ENCODE measurements at places on chromosomes 13 and 19. TPM values are rescaled to one million over a fixed set of nuclear protein-coding genes. Genes with fewer than 3 reads are reported as not detected.

The CFD gene
- total RNA-seq: 148 TPM

The NPAS1 gene
- 0.10 TPM for total RNA-seq

The FLT3LG gene
- total RNA-seq: 49.6 TPM

The PSG3 gene
- total RNA-seq: 0.10 TPM

The PEAK3 gene
- 0.52 TPM for total RNA-seq

The IGSF23 gene
- total RNA-seq: not detected

The NMRK2 gene
- total RNA-seq: not detected

The C19orf81 gene
- not detected for total RNA-seq

The OR4F17 gene
- total RNA-seq: 0.10 TPM

The AZU1 gene
- total RNA-seq: 0.31 TPM

The ATP1A3 gene
- total RNA-seq: 1.7 TPM

The LILRB5 gene
- 0.10 TPM for total RNA-seq

The KL gene
- total RNA-seq: 0.10 TPM

The SHISA7 gene
- total RNA-seq: not detected

The CYP2F1 gene
- total RNA-seq: 0.10 TPM

The TEAD2 gene
- 0.10 TPM for total RNA-seq

The PLEKHF1 gene
- total RNA-seq: 13.1 TPM

The HSD17B14 gene
- 0.42 TPM for total RNA-seq

The CYSLTR2 gene
- 4.7 TPM for total RNA-seq

The NKG7 gene
- total RNA-seq: 119 TPM

The LHFPL6 gene
- 0.31 TPM for total RNA-seq

The SPINT2 gene
- total RNA-seq: 34.5 TPM

The SIGLEC9 gene
- 9.4 TPM for total RNA-seq

The SBK2 gene
- not detected for total RNA-seq

The FUT1 gene
- not detected for total RNA-seq

The DAND5 gene
- total RNA-seq: not detected

The ZNF491 gene
- 0.94 TPM for total RNA-seq

The FPR3 gene
- 2.2 TPM for total RNA-seq

The TICAM1 gene
- 7.0 TPM for total RNA-seq

The RXFP2 gene
- not detected for total RNA-seq

The CADM4 gene
- 0.42 TPM for total RNA-seq

The SCGB2B2 gene
- 0.10 TPM for total RNA-seq

The ZNF577 gene
- 8.6 TPM for total RNA-seq

The ZNF132 gene
- total RNA-seq: 1.9 TPM
